ENCODE measurements at places on chromosomes 3 and 15.

DNA sequence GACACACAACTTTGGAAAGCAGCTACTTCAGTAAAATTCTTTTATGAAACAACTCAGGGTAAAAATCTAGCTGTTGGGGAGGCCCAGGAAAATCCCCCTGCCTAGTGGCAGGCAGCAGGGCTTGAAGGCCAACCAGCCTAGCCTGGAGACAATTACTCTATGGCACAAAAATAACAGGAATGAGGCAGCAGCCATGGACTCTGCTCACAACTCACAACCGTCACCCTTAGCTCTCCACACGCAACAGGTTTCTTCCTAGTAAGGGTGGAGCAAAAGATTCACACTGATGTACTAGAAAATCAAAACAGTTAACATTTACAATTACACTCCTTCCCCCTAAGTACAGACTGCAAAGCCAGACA lies 530 bp upstream of the FBXL22 start:
- no peak for DNase-seq

DNA sequence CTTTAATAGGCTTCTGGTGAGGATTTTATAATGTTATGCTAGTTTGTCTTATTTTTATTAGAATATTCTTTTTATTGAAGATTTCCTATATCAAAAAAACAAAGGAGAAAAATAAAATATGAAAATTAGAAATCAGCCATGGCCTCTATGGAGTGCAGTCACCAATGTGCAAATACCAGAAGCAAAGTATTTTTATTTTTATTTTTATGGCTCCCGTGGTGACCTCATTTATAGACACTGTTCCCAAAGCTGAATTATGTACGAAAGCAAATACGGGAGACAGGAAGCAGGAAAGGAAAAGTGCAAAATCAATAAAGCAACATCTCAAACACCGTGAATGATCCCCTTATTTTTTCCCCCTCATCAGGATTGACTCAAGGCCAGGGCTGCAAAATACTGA lies 35.1 kb downstream of the DAZL start:
- no peak for DNase-seq

DNA sequence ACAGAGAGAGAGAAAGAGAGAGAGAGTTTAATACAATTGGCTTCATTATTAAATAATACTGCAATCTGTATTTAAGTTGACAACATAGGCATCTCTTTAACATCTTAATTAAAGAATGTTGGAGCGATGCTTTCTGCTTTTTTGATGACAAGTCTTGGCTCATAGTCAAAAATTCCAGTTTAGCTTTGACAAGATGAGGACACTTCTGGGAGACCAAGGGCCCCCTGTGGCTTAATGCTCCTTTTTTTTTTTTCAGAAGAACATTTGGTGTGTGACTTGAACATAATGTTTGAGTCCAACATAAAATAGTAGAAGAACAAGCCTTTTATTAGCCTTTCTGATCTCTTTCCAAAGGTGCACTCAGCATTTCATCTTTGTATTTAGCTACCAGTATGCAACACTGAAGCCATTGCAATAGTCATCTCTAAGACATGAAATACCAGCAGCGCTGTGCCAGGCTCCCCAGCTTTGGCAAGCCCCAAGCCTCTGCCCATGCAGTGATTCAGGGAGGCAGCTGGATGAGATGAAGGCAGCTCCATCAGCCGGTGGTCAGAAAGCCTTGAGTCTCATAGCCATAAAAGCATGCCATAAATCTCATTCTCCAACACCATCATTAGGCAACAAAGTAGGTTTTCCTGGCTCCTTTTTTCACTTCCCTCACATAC lies 349.4 kb upstream of the SEMA6D start:
- DNase-seq, result no peak

DNA sequence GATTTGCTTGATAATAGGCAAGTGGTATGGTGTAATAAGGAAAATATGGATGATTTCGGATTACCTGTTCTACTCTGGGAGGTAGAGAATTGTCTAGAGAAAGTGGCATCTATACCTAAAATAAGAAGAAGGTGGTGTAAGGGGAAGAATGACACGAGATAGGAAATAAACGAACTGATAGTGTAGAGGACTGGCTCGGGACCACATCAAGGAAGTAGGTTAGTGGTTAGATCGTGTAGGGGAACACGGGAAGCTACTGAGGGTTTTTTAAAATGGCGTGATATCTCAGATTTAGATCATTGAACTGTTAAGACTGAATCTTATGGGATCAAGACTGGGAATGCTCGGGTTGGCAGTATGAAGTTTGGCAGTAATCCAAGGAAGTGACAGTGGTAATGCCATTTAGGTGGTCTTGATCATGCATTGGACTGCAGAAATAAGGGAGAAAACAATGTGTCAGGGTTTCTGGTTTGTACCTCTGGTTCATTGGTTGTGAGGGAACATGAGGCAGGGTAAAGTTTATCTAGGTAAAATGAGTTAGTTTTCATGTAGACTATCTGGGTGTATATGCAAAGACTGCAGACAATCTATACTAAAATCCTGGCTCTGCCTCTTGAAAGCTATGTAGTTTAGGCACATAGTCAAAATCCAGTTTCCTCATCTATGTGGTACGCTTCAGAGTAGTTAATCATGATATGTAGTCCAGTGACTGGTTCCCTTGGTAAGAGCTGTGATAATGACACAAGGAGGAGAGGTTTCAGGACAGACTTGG lies 7.4 kb downstream of the RPL14 start:
- DNase-seq, result no peak

DNA sequence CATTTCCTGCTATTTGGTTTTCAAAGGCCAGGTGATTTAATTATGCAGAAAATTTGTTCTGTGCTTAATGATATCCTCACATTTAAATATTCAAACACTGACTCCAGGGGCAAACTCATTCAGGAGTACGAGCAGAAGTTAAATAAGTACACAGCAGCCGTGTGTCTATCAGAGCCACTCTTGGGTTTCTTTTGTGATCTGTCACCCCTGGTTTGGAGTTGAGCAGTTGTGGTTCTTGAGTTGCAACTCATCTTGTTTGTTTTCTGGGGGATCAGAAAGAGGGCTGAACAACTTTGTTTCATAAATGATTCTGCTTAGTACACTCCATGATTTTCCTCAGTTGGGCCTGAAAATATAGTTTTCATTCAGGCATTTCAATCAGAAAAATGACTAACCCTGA lies 25.7 kb upstream of the PPP4R2 start:
- DNase-seq, result no peak

- no peak for DNase-seq
These were observed 716 bp downstream of the CPEB1 start for GRCh38 chr15:82646250-82647044.

- DNase-seq, result no peak
These were observed 11.7 kb upstream of the MRPS22 start for GRCh38 chr3:139332092-139332491.

DNA sequence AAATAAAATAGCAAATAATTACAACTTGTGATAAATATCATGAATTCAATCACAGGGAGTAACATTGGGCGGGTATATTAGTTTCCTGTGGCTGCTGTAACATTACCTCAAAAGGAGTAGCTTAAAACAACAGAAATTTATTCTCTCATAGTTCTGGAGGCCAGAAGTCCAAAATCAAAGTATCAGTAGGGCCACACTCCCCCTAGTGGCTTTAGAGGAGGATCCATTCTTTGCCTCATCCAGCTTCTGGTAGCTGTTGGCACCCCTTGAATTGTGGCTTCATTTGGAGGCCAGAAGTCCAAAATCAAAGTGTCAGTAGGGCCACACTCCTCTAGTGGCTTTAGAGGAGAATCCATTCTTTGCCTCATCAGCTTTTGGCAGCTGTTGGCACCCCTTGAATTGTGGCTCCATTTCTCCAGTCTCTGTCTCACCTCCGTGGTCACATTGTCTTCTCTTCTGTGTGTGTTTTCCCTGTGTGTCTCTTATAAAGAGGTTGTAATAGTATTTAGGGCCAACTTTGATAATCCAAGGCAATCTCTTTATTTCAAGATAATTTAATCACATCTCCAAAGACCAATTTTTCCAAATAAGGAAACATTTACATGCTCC lies 3.1 kb upstream of the CFAP20DC start:
- DNase-seq, result no peak

- no peak for DNase-seq
These were observed 126.0 kb downstream of the MYLK start for GRCh38 chr3:123758081-123758564.

DNA sequence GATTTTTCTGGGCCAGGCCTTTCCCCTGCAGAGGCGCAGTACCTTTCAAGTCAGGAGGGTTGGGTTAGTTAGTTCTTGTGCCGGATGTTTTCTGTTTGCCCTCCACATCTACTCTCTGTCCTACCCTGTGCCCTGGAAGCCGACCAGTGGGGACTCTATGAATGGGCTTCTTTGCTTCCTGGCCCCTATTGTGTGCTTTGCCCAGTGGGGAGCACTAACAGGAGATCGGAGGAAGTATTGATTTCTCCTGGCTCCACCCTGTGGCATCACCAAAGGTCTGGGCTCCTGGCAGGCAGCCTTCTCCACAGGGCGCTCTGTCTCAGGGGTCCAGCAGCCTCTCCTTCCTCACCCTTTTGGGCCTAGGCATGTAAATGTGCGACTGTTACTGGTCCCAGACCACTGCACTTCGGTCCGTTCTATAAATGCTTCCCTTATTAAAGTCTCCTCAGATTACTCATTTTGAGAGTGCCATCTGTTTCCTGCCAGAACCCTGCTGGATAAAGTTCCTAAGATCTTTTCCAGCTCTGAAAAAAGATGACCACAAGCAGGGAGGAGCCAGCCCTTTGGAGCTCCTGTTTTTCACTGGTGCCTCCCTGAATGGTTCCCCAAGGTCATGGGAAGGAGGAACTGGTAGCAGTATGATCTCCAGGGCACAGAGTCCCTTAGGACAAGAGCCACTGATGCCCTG lies 44.5 kb downstream of the CTDSPL start:
- DNase-seq, result no peak

GRCh38 chr3:106333911-106334618 lies 465.3 kb upstream of the CBLB start:
- no peak for DNase-seq

DNA sequence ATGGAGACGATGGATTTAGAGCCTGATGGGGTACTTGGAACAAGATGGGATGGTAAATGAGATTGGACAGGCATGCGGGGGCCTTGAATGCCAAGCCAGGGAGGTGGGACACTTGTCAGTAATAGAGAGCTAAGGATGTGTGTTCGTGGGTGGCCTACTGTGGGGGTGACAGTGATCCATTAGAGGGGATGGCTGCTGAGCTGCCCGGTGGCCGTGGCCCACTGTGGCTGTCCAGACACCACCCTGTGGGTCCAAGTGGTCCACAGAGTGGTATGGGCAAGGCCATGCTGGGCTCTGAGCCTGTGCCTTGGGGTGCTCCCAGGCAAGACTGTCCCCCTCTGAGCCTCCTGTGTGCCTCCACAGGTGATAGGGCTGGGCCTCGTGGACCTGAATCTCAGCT lies 17.5 kb downstream of the CAND2 start:
- no peak for DNase-seq

DNA sequence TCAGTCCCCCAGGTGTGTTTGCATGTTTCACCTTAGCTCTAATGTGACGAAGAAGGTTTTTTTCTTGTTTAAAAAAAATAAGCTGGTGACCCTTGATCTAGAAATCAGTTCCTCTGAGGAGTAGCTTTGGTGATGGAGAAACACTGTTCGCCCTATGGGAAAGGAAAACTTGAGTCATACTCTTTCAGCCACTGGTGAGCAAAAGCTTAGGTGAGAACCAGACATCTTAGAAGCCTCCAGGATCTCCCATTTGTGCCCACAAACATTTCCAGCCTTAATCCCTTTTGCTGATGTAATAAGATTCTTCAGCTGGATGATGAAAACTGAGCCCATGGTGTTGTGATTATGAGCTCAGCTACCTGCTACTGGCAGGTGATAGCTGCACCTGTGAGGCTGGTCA lies 37.8 kb downstream of the SLC27A2 start:
- no peak for DNase-seq

DNA sequence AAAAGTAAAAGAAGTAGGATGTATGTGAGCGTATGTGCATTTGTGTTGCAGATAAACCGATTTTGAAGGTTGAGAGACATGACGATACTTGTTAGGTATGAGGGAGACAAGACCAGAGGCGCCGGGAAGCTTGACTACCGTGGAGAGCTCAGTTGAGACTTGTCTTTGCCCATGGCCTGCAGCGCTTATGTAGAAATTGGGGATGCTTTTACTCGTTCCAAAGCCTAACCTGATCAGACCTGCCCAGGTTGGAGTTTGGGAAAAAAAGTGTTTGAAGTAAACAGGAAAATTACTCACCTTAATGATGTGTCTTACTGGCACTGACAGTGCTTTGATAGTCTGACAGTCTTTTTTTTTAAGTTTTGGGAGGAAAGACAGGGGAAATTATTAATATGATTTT lies 202.8 kb downstream of the TP63 start:
- DNase-seq, result no peak

- no peak for DNase-seq
These were observed 58.1 kb downstream of the RSRC1 start for GRCh38 chr3:158167737-158168557.

DNA sequence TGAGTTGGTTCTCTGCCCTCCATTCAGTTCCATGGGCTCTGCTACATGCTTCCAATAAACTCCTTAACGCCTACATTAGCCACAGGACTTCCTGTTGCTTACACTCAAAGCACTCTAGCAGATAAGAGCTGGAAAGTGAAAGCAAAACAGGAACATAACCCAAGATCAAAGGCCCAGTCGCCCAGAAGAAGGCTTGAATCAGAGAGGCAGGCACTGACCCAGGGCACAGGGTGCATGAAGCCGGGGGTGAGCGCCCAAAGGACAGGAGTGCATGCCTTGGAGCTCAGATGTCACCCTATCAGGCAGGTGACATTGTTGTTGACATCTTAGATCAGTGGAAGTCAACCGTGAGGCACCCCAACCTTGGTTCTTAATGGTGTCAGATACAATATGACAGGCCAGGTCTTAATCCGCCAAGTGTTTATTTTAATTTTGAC lies 235.1 kb downstream of the UACA start:
- no peak for DNase-seq

GRCh38 chr3:4898454-4899313 lies 80.6 kb upstream of the BHLHE40 start:
- no peak for DNase-seq

GRCh38 chr3:27978440-27978839 lies 256.3 kb upstream of the EOMES start:
- no peak for DNase-seq

DNA sequence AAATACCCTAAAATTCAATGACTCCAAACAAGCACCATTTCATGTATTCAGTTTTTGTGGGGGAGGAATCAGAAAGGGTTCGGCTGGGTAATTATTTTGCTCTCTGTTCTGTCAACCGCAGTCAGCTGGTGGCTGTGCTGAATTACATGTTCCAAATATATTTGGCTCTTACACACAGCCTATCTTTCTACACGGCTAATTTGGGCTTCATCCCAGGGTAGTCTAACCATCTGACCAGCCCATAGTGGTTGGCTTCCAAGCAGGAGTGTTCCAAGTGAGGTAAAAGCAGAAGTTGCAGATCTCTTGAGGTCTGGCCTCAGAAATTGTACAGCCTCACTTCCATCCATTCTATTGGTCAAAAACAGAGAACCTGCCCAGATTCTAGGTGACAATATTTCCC lies 760.8 kb upstream of the SEMA6D start:
- peak; percentile 3 for DNase-seq

GRCh38 chr3:37991823-37992222 lies 1.2 kb downstream of the VILL start:
- DNase-seq, result no peak
